ENCODE measurements at places on chromosomes 16 and 17. TPM values are rescaled to one million over a fixed set of nuclear protein-coding genes. Genes with fewer than 3 reads are reported as not detected.
A peak's percentile ranks its signal among the peaks of the same experiment; 100 is the strongest.

GRCh38 chr17:40309031-40309948, at the start of gene RARA:
Gene RARA (plus strand): TSS chr17:40309180. CDS start chr17:40331219, 22,039 bp downstream.
- no peak for DNase-seq

- DNase-seq = peak; percentile 59
Observed at GRCh38 chr17:76556765-76557367, 17.0 kb downstream of the PRCD start.

DNA sequence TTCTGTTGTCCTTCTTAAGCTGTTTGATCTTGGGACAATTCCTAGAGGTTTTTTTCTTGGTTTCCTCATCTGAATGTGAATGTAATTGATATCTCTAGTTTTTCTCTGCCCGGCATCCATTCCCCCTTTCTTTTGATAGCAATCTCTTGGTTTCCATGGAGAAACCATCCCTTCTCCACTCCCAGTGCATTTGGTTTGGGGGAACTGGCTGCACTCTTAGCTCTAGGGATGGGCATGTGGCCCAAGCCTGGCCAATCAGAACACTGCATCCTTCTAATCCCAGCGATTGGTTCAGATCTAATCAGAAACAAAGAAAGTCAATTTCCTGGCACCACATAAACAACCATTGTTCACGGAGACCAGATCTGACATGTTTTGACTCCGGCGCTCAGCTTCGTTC, 45.1 kb downstream of the IRX3 start:
- DNase-seq = no peak

- no peak for DNase-seq
Observed at GRCh38 chr17:58970609-58971450, 135.8 kb downstream of the TRIM37 start.

- DNase-seq = no peak
Observed at GRCh38 chr16:561957-562938, 2.1 kb downstream of the PRR35 start.

GRCh38 chr16:71956486-71956885, 43.7 kb downstream of the PKD1L3 start:
- no peak for DNase-seq

- no peak for DNase-seq
Observed at GRCh38 chr17:71677439-71677838, 443.4 kb upstream of the SOX9 start.

DNA sequence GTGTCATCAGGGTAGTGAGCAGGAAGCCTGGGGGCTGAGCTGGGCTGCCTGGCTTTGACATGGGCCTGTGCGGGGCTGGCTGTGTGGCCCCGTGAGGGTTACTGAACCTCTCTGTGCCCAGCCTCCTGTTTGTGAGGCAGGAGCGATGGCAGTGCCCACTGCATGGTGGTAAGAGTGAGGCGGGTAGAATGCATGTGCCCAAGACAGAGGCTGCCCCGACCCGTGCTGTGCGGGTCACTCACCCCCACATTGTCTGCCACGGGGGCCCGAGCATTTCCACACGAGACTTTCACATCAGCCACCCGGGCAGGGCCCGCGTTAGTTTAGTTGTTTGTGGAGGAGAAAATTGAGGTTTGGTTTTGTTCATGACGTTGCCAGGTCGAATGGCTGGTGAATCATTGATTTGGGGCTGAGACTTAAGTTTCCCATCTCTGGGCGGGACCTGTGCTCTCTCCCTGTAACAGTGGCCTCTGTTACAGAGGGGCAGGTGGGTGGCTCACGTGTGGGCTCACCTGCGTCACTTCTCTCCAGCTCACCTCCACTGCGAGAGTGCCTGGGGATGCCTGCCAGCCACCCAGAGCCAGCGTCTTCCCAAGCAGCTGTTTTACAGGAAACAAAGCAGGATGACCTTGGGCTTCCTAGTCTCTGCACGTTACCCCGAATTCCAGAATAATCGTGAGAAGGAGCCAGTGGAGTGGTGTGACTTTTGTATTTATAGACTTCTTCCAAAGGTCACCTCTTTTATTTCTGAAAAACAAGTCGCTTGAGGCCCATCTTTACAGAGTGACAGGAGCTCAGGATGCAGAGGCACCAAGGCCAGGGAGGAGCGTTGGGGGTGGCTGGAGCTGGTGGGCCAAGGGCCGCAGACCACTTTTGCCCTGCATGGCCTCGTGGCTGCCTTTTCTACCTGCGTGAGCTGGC, 150.6 kb downstream of the RPTOR start:
- DNase-seq = peak; percentile 82

Gene LGALS9
- total RNA-seq = 2.3 TPM

Gene COTL1
- 100 TPM for total RNA-seq

Gene SCRN2
- 21.3 TPM for total RNA-seq
